Activated CD8-positive, alpha-beta memory T cell treated with anti-CD3 and anti-CD28 coated beads for 48 hours (primary cell): ENCODE measurements at places on chromosomes 1 and 21.

DNA sequence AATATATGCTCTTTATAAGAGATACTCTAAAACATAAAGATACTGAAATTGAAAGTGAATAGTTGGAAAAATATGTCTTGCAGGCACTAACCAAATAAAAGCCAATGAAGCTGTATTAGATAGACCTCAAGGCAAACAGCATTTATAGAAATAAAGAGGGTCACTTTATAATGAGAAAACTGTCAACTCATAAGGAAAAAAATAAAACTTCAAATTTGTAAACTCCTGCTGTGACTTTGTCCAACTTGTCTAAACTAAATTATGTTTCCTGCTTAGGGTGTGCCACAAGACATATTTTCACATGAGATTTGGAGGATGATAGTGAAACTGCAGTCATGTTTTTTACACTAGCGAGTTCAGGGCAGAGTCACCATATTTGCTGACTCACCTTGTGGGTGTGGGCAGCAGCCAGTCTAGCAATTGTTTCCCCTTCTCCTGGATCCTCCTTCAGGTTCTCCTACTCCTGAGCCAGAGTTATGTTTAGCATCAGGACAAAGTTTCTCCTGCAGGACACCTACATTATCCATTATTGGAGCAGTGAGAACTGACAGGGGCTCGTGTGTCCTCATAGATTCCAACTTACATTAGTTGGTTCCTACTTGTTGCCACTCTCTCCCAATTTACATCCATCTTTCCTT lies 43.8 kb downstream of the CD53 start:
- no peak for DNase-seq

DNA sequence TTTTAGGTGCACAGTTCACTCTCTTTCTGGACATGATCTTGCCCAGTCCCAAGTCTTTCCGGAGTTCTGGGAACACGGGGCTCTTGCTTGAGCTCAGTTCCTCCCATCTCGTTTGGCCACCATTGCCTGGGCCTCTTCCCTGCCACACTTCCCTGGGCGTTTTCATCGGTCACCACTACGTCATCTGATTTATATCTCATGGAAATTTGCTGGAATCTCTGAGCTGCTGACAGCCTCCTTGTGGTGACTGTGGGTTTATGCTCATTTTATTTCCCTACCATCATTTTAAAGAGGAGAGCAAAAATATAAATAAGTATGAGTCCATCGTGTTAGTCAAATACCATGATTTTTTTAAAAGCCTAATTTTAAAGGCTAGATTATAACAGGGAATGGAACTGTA lies 449.1 kb upstream of the KAZN start:
- no peak for DNase-seq

DNA sequence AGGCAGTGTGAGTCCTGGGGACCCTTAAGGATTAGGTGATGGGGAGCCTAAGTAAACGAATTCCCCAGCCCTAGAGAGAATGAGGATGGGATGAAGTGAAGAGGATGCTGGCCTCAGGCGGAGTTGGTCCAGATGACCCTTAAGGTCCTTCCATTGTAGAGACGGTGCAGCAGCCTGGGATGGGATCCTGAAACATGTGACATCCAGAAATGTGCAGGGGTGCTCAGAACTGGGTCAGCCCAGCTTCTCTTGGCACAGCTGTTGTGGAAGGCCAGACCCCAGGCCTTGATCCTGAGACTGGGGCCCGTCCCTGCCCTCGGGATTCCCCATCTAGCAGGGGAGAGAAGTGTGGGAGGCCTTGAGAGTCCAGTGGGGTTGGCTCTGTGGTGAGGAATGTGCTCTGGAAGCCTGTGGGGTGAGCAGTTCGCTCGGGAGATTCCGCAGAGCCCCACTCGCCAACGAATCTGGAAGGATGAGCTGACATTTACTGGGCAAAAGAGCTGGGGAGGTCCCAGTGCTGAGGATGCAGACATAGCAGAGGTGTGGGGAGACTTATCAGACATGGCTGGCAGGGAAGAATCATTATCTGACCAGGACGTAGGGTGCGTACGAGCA lies 28.1 kb downstream of the A3GALT2 start:
- no peak for DNase-seq

GRCh38 chr1:23718482-23718881 lies 24.8 kb upstream of the ELOA start:
- DNase-seq, result no peak

DNA sequence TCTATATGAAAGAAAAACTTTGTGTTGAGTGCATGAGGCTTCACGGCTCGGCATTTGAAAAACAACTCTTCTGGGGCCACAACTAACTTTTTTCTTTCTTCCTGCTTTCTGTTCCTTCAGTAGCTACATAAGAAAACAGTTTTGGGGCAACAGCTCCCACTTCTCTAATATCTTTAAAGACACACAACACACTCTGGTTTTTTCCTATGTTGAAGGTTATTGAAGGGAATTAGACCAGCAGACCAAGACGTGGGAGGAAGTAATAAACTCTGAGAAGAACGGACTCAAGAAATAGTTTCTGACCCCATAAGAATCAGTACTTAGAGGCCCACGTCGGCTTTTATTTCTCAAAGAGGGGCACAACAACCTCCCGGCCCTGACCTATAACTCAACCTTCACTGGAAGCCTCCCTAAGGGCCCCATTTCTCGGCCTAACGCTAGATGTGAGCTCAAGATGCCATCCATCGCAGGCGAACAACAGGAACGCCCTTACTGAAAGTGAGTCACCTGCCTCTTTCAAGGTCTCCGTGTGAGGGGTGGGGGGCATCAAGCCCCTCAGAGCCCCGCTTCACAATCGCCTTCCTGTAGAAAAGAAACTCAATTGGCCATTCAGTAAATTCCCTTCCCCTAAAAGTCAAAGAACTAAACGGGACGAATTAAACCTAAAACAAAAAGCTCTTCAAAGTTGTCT lies 844 bp downstream of the ZMYM6 start:
- no peak for DNase-seq

- no peak for DNase-seq
These were observed 284.9 kb upstream of the RUNX1 start for GRCh38 chr21:35333831-35334618.

- DNase-seq, result no peak
These were observed 7.6 kb upstream of the RXRG start for GRCh38 chr1:165452336-165453130.

- DNase-seq, result no peak
These were observed 6.0 kb downstream of the PLEKHG5 start for GRCh38 chr1:6485168-6486101.

GRCh38 chr1:219387211-219387610 lies 213.5 kb downstream of the LYPLAL1 start:
- no peak for DNase-seq

- no peak for DNase-seq
These were observed 222.8 kb downstream of the FOXD2 start for GRCh38 chr1:47660622-47661021.

GRCh38 chr1:17635276-17635675 lies 95.8 kb downstream of the ARHGEF10L start:
- DNase-seq, result no peak

DNA sequence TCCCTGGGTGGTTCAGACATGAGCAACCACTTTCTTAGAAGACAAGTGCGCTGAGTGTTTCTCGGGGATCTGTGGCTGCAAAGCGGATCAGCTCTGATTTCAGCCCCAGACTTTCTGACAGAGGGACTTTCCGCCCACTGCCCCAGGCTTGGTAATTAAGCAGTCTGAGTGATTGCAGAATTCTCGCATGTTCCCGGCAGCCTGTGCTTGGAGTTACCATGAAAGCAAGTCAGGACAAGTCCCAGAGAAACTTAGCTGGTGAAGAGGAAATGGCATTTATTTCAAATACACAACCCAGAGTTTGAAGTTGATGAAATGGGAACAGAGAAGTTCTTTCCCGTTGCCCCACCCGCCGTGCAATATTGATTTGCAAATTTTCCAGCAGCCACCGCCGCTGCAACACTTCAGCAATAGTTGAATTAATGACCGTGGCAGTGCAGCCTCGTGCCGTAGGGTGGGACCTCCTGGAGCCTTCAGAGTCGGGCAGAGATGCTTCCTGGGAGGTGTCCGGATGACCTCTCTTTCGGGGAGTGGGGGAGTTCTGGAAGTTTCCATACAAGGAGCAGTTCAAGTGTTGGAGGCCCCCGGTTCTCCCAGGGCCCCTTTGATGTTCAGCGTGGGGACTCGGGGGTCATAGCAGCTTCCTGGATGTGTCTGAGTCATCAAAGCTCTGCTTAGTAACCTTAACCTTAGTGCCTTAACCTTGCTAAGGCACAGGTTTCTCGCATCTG lies 134.7 kb downstream of the KAZN start:
- DNase-seq, result no peak

GRCh38 chr1:150582371-150582770 lies 3.0 kb upstream of the MCL1 start:
- no peak for DNase-seq

DNA sequence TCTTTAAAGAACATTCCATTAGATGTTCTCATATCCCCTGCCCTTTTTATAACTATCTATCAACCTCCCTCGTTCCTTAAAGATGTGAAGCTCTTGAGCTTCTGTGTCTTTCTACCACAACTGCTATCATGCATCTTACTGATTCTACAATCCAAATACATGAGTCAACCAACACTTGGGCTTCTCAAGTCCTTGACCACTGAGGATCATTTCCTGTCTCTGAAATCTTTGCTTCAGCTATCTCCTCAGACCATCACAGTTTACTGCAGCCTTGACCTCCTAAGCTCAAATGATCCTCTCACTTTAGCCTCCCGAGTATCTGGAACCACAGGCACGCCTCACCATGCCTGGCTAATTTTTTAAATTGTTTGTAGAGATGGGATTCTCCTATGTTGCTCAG lies 75.2 kb downstream of the FMO4 start:
- DNase-seq, result no peak

DNA sequence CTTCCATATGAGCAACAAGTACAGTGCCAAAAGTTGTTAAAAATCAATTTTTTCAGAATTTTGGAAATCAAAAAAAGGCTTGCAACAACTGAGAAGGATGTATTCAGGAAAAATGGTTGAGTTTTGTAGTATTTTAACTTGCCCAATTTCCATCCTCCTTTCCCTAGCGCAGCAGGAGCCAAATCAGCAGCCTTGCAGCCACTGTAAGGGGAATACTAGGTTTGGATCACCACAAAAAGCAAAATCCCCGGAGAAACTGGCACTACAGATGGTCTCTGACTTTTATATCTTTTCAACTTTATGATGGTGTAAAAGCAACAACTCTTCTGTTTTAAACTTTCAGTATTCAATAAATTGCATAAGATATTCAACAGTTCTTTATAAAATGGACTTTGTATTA lies 17.9 kb downstream of the DBT start:
- no peak for DNase-seq

- DNase-seq, result no peak
These were observed 7.0 kb downstream of the TACSTD2 start for GRCh38 chr1:58570094-58570493.

GRCh38 chr1:55700359-55701130 lies 485.4 kb upstream of the USP24 start:
- DNase-seq, result no peak

DNA sequence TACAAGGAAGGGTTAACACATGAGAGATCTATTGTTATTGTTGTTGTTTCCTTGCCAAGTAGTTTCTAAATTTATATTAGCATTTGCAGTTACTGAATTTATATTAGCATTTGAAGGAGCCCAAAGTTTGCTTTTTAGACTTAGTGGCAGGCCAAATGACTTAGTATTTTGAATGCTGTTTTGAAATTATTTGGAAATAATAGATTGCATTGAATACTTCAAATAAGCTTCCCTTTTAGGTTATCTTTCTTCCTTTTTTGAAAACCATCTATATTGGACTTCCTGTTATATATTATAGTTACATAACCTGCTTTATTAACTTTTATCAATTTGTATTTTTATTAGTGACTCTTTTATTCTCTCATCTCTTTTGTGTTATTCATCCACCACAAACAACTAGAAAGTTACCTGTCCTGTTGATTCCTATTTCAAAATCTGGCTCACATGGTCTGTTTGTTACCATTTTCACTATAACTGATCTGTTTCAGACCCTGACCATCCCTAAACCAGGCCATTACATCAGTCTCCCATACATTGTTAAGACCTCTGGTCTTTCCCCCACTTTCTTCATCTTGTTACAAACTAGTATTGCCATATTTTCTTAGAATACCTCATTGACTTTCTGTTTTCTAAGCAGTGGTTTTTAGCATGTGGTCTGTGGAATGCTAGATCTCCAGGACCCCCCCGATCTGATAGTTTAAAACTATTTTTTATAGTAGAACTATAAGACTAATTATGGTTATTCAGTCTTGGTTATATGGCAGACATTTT lies 185.2 kb downstream of the RASAL2 start:
- DNase-seq, result no peak

DNA sequence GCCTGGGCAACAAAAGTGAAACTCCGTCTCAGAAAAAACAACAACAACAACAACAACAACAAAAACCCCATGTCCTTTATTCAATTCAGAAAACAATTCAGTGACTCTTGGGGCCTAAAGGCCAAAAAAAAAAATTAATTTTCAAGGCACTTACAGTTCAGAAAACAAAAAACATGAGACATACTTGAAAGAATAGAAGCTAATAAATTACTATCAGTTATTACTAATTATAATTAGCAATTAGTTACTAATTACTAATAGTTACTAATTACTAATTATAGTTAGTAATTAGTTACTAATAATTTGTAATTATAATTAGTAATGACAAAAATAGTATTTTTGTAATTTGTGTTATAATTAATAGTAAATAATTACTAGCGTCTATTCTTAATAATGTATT lies 56.8 kb upstream of the MPC2 start:
- no peak for DNase-seq

- no peak for DNase-seq
These were observed 13.6 kb downstream of the CSTB start for GRCh38 chr21:43762303-43763128.

- no peak for DNase-seq
These were observed 40.5 kb downstream of the UBE2G2 start for GRCh38 chr21:44761011-44761729.

GRCh38 chr1:50458507-50458906 lies 35.3 kb upstream of the DMRTA2 start:
- DNase-seq, result no peak

- no peak for DNase-seq
These were observed 202.0 kb downstream of the MATN1 start for GRCh38 chr1:30521261-30521865.

DNA sequence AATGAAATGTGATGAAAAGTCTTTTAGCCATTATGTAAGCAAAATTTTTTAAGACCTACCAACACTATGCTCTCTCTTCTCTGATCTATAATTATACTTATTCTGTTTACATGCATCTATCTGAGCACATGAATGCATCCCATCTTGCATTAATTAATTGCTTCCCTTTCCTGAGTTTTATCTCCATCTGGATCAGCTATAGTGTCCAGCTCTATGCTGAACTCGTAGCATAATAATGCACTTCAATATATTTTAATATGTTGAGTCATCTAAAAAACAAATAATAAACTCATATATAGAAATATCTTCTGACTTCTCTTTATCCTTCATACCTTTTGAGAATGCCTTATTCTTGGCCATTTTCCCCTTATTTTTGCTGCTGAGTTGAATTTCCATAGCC lies 1097.8 kb downstream of the TTLL7 start:
- no peak for DNase-seq

DNA sequence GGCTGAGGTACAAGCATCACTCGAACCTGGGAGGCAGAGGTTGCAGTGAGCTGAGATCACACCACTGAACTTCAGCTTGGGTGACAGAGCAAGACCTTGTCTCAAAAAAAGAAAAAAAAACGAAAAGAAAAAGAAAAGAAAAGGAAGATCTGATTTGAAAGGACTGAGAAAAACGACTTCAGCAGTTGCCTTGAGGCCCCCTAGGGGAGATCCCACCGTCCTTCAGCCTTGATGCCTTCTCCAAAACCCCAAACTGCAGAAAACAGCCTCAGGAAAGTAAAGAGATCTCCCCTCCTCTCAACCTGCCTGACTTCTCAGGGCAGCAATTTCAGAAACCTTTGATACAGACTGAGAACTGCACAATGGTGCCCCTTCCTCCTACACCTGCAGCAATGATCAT lies 50.9 kb upstream of the BCAR3 start:
- no peak for DNase-seq
